ENCODE measurements at places on chromosomes 12 and 14.

DNA sequence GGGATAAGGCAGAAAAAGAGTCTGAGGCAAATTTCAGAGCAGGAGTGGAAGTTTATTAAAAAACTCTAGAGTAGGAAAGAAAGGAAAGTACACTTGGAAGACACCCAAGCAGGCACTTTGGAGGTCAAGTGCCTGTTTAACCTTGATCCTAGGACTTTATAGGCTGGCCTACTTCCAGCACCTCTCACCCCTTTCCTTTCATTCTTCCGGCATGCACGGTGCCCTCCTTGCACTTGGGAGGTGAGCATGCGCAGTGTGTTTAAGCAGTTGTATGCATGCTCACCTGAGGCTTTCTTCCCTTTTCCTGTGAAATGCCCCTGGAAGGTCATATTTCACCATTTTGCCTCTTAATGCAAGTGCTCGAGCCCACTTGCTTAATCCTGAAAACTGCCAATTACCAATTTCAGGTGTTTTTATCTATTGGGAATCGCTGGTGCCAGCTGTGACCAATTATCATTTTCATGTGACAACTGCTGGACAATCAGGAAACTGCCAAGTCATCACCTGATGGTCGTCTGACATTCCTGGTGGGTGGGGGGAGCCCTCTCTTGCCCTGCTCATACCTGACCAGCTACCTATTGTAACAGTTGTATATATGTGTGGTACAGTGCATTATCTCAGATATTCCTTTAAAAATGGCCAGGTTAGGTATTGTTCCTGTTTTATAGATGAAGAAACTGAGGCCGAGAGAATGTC is 53.5 kb downstream of the SUDS3 start:
- no peak for DNase-seq

GRCh38 chr12:101927036-101927435 is 49.7 kb downstream of the DRAM1 start:
- no peak for DNase-seq

GRCh38 chr12:106586278-106586802 is 3.5 kb downstream of the RFX4 start:
- DNase-seq: no peak

GRCh38 chr12:108826807-108827721 is 30.3 kb downstream of the SSH1 start:
- no peak for DNase-seq

GRCh38 chr12:116384691-116385485 is 107.4 kb upstream of the MED13L start:
- no peak for DNase-seq

- no peak for DNase-seq
Measured at GRCh38 chr12:3925621-3926020, 52.4 kb upstream of the PARP11 start.

GRCh38 chr12:100128512-100128908 is 14.2 kb downstream of the BLTP3B start:
- no peak for DNase-seq

DNA sequence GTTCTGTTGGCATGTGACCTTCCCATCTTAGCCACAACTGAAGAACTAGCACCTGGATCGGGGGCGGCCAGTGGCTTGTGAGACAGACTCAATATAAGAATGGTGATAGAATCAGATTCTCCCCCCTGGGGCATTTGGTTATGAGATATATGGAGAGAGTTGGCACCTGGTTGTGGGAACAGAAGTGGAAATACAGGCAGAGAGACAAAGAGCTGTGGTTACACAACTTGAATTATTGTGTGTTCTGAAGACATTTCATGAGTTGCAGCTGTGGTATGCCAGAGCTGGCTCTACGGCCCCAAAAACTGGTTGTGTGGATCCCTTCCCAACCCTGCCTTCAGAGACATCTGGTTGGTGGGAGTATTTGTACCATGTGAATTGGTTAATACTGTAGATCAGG is 2.9 kb upstream of the MSRB3 start:
- no peak for DNase-seq

DNA sequence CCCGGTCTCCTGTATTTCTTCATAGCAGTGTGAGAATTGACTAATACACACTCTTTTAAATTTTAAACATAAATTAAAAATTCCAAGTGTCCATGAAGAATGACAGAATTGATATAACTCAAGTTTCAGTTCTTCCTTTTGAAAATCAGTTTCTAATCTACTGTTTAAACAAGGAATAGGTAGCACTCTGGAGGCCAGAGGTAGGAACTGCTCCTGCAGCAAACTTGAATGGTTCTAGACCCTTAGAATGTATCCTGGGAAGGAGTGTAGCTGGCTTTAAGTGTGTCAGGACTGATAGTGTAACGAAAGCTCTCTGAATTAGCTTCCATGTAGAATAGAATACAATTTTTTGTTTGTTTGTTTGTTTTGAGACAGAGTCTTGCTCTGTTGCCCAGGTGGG is 76.8 kb downstream of the AKAP6 start:
- DNase-seq: no peak

- DNase-seq: no peak
Measured at GRCh38 chr14:100899884-100900771, 3.4 kb downstream of the RTL1 start.

DNA sequence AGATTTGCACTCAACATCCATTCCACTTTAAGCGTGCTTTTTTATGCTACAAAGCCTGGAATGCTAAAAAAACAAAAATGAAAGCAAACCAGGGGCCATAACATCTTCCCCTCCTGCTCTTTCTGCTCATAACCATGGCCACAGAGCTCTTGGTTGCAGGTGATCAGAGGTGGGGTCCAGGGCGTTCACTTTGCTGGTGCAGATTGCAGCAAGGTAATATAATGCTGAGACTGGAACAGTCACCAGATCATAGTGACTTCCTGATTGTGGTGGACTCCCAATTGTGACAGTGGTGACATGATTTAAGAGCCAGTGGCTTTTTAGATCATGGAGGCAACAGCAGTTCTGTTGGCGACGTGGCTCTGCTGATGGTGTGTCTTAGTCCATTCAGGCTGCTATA is 115.0 kb upstream of the CPM start:
- DNase-seq: no peak

DNA sequence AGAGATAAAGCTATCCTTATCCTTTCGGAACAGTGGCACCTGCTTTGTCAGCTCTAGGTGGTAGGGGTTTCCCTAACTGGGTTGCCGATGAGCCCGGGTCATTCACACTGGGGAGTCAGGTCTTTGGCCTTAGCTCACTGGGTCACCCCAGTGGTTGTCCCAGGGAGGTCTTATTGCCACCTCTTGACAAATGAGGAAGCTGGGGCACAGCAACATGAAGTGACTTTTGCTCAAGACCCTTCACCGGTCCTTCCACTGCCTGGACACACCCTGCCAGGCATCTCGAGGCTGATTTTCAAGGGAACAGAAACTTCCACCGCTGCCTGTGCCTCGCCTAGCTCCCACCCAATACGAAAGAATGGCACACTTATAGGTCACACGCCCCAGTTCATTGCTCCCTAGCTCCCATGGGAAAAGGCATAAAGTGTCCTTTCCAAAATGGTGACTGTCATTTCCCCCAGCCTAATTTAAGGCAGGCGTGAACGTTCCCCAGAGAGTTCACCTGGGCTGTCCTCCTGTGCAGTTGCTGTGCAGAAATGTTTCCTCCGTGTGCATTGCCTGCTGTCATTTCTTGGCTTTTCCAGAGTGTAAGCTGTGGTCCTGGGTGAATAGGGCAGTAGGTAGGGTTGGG is 156.1 kb upstream of the CCND2 start:
- DNase-seq: no peak
